ENCODE measurements at places on chromosomes 7 and 10.
A peak's percentile ranks its signal among the peaks of the same experiment; 100 is the strongest.

DNA sequence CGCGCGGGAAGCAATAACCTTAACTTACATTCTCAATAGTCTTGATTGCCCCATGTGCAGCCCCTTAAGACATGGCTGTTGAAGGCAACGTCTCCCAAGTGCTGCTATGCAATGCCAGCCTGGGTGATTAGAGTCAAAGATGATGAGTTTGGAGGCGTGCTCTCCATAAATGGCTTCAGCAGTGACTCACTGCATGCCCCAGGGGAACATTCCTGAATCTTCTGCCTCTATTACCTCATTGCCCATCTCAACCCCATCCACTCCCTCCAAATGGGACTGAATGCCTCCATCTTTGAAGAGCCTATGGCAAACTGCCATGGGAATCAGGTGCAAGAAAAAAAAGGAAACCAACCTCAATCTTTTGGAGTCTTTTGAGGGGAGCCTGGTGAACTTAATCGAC lies 282.8 kb downstream of the SNX10 start:
- DNase-seq = no peak

- no peak for DNase-seq
Measured at GRCh38 chr10:34880817-34881216, 65.7 kb upstream of the PARD3 start.

DNA sequence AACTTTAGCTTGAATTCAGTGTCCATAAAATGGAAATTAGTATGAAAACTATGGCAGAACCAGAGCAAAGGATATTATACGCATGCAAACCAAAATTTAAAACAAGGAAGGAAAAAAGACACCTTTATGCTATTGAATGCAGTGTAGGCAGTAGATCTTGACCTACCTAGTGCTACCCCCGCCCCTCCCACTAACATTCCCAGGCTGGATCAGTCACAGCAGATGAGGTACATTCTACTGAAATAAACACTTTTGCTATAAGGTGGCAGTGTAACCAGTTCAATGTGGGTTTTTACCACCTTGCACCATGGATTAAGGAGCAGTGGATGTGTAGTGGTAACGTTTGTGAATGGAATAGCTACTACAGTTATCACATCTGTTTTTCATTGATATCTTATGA lies 27.9 kb downstream of the SRI start:
- no peak for DNase-seq

DNA sequence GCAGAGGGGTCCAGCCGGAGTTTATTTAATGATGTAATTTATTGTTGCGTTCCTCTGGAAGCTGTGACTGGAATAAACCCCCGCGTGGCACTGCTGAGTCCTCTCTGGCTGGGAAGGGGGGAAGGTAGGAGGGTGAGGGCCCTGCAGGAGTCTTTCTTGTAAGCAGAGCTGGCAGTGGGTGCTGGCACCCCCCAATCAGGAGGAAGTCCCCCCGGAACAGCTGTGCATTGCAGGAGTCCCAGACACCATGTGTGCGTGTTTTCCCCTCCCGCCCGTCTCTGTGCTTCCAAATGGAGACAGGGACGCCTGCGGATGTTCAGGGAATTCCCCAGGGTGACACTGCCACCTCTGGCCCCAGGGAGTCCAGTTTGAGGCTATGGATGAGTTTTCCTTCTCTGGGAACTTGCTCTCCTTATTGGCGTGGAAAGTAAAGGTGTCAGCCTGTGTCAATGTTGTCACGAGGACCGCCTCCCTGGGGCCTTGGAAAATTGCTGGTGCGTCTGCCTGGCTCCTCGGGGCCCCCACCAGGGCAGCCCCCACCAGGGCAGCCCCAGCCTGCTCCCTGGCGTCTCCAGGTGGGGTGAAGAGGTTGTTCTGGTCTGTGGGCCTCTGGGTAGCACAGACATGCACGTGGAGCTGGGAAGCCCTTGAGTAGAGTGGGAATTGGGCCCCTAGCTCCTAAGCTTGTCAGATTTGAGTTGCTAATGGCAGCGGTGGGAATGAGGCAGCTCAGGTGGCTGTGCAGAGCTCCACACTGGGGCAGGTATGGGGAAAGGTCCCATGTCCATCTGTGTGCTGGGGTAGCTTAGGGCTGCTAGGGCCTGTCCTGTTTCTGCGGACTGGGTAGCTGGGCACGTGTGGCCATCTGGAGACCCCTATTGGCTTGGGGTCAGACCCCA lies 2.7 kb downstream of the FZD9 start:
- no peak for DNase-seq

DNA sequence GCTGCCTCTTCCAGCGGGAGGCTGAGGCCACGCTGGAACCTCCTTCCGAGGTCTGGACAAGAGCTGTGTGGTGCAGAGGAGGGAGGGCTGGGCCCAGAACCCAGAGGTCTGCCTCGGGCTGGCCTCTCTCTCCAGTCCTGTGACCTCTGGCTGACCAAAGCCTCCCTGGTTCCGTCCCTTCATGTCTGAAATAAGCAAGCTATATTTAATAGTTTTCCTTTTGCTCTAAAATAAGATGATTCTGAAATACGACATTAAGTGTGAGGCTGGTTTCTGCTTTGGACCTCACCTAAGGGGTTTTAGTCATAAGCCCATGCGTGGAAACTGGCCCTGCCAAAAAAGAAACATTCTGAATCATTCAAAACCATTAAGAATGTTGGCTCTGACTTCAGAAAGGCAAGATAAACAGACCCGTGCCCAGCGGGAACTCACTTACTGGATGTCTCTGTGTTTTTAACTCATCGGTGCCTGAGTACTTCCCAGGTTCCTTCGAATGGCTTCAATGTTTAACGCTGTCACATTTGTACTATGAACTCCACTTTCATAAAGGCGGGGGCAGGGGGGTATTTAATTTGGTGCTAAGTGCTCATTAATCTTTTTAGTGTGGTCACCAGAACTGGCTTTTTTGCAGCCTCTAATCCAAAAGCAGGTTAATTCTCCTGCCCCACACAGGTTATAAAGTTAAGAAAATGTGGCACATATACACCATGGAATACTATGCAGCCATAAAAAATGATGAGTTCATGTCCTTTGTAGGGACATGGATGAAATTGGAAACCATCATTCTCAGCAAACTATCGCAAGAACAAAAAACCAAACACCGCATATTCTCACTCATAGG lies 157.5 kb upstream of the KLF14 start:
- DNase-seq = no peak

DNA sequence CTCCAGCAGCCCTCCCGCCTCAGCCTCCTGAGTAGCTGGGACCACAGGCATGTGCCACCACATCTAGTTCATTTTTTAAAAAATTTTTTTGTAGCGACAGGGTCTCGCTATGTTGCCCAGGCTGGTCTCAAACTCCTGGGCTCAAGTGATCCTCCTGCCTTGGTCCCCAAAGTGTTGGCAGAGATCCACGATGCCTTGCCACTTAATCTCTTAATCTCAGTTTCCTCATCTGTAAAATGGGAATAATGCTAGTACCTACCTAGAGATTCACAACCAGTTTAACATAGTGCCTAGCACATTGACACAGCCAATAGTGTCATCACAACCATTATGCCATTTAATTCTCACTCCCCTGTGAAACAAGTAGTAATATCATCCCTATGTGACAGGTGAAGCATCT lies 4.8 kb upstream of the CPA4 start:
- DNase-seq = no peak

GRCh38 chr10:99908512-99908911 lies 101.2 kb downstream of the DNMBP start:
- no peak for DNase-seq

DNA sequence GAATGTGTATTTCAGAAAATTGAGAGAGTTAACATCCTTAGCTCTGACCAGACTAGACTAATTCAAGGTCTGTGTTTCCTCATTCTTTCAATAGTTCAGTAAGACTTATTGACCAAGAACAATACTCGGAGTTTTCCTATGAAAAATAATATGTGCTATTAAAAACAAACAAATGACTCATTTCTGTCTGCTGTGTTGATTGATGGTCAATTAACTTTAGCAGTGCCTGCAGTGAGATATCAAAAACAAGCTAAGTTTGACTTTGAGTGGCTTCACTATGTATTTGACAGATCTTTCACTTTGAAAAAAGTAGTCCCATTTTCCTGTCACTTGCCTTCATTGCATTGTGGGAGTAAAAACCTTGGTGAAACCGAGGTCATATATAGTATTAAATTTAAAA lies 91.0 kb downstream of the GNAT3 start:
- DNase-seq = no peak

- DNase-seq = no peak
Measured at GRCh38 chr7:44117801-44118429, 5.4 kb downstream of the POLD2 start.

DNA sequence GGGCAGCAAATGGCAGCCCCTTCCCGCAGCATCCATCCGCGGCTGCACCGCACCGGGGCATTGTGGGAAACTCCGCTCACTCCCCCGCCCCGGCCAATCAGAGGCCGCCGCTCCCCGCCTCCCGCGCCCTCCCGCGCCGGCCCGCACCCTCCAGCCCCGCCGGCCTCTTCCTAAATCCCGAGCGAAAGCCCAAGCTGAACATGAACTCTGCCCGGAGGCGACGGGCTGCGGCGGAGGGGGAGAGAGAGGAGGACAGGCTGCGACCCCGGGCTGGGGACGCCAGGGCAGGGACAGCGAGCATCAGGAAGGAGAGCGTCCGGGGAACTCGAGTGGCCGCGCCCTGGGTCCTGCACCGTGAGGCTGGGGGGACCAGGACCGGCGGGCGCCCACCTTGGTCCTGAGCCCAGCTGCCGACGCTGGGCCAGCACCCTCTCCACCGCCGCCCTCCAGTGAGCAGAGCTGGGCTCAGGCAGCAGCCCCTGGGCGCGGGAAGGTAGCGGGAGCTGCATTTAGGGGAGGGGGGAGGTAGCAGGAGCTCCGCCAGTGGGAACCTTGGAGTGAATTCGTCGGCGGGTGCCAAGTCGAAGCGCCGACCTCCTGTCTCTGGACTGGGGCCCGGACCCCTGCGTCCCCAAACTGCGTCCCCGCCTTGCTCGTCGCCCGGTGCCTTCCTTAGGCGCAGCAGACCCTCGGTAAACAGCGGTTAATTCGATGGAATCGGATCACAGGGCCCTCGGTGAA lies at the start of gene DGKI:
Gene DGKI, minus strand, starts transcription at position 148 of the 741 bp plus-strand sequence.
- DNase-seq = peak; percentile 81

- DNase-seq = no peak
Measured at GRCh38 chr10:104123397-104123796, 1.4 kb downstream of the SFR1 start.

DNA sequence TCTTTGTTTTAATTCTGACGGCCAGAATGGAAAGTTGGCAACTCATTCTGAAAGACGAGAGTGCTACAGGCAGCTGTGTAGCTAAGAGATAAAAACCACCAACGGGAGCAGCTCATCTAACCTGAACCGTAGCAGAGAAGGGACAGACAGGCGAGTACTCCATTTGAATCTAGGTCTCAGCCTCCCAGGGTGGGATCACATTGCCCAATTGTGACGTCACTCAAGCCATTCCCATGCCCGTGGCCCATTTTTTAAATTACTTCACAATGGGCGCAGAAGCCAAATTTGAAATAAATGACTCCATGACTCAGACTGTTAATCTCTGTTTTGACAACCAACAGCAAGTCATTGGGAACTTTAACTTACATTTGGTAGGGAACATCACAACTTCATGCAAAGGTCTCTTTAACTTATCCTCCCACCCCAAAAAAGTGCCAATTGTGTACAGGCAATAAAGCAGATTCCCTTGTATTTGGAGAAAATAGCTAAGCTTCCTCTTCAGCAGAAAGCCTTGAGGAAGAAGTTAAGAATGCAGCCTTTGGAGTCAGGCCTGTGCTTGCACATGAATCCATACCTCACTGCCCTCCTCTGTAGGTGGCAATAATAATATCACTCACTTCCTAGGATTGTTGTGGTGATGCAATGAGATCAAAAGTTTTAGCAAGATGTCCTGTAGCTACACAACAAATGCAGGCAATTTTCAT lies 93.2 kb upstream of the KIF5B start:
- DNase-seq = no peak

GRCh38 chr10:101778781-101779543 lies 3.0 kb upstream of the FGF8 start:
- DNase-seq = no peak

GRCh38 chr7:23972057-23972456 lies 262.0 kb downstream of the STK31 start:
- no peak for DNase-seq

DNA sequence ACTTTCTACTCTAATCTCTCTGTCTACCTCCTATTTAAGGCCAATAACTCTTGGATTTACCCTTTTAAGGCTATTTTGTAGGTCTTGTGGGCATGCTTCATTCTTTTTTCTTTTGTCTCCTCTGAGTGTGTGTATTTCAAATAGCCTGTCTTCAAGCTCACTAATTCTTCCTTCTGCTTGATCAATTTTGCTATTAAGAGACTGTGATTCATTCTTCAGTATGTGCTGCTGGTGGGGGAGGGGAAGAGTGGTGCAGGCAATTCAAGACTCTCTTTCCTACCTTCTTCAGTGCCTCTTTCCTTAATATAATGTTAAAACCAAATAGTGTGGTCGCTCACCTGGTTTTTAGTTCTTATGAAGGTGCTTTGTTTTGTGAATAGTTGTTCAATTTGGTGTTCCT lies 20.0 kb downstream of the ABCB1 start:
- no peak for DNase-seq

DNA sequence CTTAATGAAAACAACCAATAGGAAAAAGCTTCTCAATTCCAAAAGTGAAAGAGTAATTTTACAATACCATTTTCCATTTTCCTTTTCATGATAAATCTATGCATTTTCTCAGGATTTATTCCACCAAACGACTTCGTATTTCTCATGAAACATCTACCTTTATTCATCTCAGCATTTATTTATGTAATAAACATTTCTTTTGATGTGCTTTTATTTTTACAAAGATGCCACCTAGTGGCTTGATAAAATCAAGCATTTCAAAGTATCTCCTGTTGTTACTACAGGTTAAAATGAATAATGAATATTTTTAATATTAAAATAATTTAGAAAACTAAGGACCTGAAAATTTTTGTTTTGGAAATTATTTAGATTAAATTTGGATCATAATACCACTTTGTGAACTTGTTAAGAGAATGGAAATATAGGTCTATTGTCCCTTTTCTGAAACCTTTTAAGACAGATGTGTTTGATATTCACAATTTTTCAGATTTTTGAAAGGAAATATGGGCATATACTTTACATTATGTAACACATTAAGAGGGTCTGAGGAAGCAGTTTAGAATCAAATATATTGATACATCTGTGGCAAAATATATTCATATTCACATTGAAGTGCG lies 2.7 kb upstream of the IQUB start:
- DNase-seq = no peak

DNA sequence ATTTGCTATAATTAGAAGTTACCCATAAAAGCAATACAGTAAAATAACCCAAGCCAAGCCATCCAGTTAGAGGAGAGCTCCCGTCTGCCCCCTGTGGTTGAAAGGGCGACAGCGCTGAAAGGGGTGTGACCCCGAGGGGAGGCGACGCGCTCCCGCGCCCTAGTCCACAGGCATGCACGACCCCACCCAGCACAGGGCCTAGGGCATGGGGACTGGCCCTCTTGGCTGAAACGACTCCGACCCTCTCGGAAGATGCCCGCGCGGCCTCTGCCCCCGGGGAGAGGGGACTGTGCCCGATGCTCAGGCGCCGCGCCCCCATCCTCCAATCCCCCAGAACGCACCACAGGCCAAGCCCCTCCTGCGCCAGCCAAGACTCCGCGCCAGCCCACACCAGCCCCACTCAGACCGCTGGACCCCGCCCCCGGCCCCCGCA lies 64.0 kb downstream of the CSGALNACT2 start:
- DNase-seq = no peak

- DNase-seq = no peak
Measured at GRCh38 chr10:128614016-128614605, 487.9 kb upstream of the MKI67 start.

GRCh38 chr7:50507898-50508470 lies 57.2 kb downstream of the DDC start:
- no peak for DNase-seq

- no peak for DNase-seq
Measured at GRCh38 chr7:66602159-66602558, 26.5 kb upstream of the KCTD7 start.

Data from anterior cingulate cortex (tissue), 58 donors.